Urothelium cell line (cell line): ENCODE measurements at places on chromosomes 2 and 18.

DNA sequence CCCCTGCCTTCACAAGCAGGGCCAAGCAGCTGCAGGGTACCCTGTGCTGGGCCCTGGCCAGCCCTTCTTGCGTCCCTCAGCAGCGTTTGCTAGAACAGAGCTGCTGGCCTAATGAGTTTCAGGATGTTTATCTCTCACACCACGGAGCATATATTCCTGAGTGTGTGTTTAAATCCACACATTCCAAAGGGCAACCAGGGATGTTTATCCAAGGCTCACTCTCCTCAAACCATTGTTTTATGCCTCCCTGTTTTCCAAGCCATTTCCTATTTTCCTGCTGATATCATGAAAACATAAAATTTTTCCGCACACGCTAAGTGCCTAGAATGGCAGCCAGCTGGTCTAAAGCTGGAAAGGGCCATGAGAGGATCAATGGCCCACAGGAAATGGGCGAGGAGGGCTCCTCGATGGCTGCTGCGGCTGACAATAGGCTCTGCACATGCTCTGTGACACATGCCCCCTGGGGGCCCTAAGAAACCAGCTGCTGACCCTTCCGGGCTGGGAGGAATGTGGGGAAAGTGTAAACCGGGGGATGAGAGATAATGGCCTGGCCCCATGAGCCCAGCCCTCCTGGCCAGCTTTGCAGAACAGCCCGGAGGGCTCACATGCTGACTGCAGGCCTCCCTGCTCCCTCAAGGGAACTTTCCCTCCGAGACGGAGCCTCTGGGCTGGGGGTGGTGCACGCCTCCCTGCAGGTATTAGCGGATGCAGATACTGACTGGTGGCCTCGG is 194.0 kb downstream of the NDUFA10 start:
- no peak for DNase-seq

DNA sequence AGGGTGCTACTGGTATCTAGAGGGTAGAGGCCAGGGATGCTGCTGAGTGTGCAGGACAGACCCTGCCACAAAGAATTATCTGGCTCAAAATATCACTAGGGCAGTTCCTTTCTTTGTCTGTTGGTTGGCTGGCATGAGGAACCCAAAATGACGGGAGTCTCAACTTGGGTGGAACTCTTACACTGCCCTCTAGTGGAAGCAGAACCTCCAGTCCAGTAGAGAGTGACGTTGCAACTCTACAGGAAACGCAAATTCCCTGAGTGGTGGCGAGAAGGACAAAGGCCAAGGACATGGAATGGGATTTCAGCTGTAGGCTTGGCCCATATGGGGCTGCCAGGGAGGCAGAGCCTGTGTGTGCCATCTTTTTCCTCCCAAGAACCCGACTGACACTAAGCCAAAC is 47.1 kb downstream of the COPS8 start:
- no peak for DNase-seq

- DNase-seq = no peak
These were observed 21.7 kb downstream of the AKAIN1 start for GRCh38 chr18:5175378-5175777.

GRCh38 chr2:8254791-8255447 is 426.9 kb upstream of the ID2 start:
- no peak for DNase-seq

- DNase-seq = no peak
These were observed 23.4 kb downstream of the DAPL1 start for GRCh38 chr2:158818511-158818910.

- no peak for DNase-seq
These were observed 15.2 kb upstream of the TWSG1 start for GRCh38 chr18:9319333-9319732.

DNA sequence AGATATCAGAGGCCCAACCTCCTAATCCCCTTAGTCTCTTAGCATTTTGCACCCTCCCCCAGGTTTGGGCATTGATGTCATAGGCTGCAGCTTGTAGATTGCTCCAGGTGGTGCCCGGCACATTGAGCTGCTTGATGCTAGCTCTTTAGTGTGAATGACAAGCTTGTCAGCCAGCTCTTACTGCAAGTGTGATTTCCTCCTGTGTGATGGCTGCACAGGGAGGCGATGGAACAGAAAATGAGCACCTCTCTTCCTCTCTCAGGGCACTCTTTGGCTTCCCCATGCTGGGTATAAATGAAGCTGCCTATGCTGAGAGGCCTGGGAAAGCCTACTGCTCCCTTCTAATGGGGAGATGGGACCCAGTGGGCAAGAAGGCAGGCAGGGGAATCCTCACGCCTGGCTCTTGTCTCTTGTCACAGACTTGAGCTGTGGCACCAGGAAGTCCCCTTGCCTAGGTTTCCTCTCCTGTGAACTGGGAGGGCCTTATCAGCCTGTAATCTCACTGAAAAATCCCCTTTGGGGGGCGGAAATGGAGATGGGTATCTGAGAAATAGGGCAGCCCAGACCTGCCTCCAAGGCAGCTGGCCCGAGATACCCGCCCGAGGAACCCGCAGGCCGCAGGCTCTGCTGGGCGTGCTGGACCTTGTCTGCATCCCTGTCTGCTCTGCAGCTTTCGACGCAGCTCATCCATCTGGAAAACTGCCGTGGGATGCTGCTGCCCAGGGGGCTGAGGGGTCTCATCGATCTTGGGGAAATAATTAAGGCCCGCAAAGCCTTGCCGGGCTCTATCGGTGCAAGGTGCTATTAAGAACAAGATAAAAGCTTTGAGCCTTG is 163.5 kb upstream of the CXCR4 start:
- no peak for DNase-seq

- no peak for DNase-seq
These were observed 83.2 kb downstream of the LAMA3 start for GRCh38 chr18:23772327-23773024.

GRCh38 chr2:22932288-22932687 is 452.7 kb upstream of the KLHL29 start:
- DNase-seq = no peak
